Endothelial cell (in vitro differentiated cells): ENCODE measurements at places on chromosomes 5 and 9.

DNA sequence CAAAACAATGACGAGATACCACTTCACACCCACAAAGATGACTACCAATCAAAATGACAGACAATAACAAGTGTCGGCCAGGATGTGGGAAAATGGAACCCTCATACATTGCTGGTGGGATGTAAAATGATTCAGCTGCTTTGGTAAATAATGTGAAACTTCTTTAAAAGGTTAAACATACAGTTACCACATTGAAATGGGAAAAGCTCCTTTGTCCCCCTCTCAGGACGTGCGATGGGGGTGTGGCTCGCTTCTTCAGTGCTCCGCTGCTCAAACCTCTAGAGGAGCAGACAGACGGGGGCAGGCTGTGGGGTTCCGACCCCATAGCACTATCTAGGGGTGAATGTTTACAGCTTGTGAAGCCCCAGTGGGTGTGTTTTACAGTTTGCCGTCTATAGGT lies 8.0 kb upstream of the PLPP6 start:
- DNase-seq = no peak

DNA sequence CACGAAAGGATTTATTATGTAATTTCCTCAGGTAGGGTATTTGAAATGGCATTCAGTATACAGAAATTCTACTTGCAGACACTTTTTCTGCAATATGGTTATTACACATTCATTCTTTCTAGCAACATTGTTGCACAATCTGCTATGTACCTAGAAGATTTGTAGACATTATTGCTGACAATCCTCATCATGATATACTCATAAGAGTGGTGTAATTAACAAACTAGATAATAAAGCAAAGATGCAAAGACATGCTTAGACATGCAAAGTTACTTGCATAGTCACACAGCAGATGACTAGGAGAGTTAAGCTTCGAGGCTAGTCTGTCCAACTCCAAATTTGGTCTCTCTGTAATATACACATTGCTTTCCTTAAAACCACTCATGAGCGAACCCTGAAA lies 317.1 kb downstream of the ASTN2 start:
- DNase-seq = no peak

DNA sequence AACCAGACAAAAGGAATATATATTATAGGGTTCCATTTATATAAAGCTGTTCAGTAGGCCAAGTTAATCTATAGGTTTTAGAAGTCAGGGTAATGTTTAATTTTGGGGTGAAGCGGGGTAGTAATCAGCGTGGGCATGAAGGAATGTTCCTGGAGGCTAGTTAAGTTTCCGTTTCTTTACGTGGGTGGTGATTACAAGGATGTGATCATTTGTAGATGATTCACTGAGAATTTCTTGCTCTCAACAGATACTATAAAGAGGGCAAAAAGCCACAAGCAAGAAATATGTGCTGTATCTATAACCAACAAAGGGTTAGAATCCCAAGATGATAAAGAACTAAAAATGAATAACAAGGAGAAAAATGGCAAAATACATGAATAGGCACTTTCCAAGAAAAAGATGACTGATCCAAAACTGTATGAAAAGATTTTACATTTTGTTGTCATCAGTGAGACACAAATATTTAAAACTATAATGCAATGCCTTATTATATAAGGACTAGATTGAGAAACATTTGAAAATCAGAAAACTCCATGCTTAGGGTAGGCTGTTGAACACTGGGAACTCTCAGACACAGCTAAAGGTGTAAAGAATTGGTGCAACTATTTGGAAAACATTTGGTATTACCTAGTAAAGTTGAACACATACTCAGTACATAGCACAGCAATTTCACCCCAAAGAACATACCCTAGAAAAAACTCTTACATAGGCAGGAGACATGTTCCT lies 224.3 kb upstream of the S1PR3 start:
- no peak for DNase-seq

GRCh38 chr9:90890146-90890810 lies 88.7 kb downstream of the SYK start:
- DNase-seq = peak; percentile 48

GRCh38 chr5:139633295-139634027 lies 14.7 kb upstream of the CXXC5 start:
- peak; percentile 70 for DNase-seq

- DNase-seq = no peak
Measured at GRCh38 chr9:120464176-120464886, 115.6 kb downstream of the CDK5RAP2 start.

DNA sequence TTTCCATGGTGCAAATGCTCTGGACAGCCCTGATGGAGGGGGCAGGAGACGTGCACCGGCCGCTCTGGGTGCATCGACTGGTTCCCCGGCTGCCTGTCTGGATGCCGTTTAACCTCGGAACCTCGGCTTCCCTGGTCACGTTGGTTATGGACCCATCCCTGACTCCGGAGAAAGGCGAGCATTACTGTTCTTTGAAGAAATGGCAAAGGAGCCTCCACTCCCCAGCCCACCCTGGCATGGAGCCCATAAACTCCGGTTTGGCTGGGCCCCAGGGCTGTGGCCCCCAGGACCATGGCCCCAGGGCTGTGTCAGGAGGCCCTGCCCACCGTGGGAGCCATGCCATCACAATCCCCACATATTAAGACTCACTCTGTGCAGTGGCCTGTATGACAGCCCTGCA lies 28.9 kb downstream of the DBH start:
- DNase-seq = no peak

DNA sequence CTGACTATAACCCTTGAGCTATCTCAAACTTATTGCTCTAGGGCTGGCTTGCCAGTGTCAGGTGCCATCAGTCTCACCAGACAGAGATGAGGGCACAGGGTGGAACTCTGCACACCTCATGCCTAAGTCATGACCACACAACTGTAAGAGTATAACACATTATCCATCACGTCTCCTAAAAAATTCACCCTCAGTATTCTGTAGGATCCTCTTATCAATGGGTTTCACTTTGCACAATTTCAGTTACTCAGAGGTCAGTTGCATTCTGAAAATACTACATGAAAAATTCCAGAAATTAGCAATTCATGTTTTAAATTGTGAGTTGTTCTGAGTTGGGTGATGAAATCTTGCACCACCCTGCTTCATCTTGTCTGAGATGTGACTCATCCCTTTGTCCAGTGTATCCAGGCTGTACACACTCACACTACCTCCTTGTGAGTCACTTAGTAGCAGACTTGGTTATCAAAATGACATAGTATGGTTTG lies 690.9 kb upstream of the CDH18 start:
- no peak for DNase-seq

GRCh38 chr5:61599370-61600122 lies 267.5 kb downstream of the ZSWIM6 start:
- DNase-seq = no peak

DNA sequence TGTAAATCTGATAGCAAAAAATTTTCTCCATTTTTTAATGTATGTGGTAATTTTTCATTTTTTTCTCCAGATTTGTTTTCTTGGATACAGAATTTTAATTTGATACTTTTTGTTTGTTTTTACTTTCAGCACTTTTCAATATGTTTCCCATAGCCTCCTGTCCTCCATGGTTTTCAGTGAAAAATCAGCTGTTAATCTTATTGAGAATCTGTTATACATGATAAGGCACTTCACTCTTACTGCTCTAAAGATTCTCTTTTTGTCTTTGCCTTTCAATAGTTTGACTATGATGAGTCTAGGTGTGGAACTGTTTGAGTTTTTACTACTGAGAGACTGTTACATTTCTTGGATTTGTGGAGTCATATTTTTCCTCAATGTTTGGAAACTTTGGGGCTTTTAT lies 455.7 kb upstream of the NUDT12 start:
- DNase-seq = no peak

DNA sequence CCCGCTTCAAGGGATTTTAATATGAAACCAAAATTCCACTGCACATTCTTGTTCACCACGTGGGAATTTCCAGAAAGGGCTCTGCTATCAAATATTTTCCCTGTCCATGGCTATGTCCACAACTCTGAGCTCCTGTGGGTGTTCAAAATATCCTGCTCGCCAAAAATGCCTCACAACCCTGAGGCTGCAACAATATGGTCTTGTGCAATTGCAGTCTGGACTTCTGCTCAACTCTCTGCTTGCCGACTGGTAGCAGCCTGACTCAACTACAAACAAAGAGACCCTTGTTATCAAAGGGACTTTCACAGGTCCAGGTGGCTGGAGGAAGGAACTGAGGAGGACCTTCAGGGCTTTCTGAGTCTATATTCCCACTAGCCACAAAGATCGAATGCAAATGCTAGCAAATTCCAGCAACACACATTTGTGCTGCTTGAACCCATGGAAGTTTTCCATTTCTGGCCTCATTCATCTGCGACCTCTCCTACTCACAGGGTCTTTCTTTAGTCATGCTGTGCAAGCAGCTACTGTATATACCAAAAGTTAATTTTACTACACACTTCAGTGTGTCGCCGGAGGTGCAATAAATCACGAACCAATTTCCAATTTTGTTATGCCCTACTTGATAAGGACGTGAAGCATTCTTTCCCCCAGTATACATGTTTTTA lies 169.2 kb upstream of the SLC30A5 start:
- no peak for DNase-seq

DNA sequence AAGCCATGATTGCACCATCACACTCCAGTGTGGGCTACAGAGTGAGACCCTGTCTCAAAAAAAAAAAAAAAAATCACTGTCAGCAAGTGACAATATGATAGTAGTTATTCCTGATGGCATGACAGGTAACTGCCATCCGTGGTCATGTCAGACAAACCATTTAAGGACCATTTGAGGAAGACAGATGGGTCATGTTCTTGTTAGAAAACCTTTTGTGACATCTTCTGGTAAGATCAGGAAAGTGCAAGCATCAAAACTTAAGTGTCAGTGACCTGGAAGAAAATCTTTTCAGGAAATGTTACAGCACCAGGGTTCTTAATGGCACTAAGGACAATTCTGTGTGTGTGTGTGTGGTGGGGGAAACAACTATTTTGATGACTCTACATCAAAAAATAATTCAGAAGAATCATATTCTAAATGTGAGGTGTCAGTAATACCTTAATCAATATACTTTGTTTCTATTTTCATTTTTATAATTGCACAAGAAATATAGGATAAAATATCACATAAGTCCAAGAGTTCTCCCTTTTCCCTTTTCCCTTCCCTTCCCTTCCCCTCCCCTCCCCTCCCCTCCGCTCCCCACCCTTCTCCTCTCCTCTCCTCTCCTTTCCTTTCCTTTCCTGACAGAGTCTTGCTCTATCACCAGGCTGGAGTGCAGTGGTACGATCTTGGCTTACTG lies 17.8 kb downstream of the SLC38A9 start:
- no peak for DNase-seq

DNA sequence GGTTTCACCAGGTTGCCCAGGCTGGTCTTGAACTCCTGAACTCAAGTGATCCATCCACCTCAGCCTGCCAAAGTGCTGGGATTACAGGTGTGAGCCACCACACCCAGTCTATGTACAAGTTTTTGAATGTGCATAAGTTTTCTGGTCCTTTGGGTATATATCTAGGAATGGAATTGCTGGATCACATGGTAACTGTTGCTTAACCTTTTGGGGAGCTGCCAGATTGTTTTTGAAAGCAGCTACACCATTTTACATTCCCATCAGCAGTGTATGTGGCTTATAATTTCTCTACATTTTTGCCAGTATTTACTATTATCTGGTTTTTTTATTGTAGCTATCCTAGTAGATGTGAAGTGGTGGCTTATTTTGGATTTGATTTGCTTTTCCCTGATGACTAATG lies 8.9 kb upstream of the LNPEP start:
- no peak for DNase-seq

DNA sequence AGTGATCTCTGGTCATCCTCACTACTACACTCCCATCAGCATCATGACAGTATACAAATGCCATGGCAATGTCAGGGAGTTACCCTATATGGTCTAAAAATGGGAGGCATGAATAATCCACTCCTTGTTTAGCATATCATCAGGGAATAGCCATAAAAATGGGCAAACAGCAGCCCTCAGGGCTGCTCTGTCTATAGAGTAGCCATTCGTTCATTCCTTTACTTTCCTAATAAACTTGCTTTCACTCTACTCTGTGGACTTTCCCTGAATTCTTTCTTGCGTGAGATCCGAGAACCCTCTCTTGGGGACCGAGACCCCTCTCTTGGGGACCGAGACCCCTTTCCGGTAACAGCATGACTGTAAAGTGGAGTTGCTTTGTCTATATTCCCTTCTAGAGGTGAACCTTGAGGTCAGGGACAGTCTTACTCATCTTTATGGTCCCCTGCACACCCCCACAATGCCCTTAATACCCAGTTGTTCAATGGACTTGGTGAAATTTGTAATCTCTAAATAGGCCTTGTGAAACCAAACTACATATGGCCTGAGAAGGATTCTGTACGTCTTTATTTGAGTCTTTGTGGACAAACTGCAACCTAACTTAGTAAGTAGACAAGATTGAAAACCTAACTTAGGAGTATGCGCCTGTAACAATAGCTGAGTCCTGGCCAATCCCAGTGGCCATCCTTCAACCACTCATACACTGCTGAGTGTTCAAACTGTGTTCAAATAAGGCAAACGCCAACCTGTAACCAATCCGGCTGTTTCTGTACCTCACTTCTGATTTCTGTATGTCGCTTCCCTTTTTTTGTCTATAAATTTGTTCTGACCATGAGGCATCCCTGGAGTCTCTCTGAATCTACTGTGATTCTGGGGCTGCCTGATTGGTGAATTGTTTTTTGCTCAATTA lies 32.3 kb upstream of the UBTD2 start:
- DNase-seq = no peak

- no peak for DNase-seq
Measured at GRCh38 chr5:88235828-88236227, 32.8 kb downstream of the TMEM161B start.

DNA sequence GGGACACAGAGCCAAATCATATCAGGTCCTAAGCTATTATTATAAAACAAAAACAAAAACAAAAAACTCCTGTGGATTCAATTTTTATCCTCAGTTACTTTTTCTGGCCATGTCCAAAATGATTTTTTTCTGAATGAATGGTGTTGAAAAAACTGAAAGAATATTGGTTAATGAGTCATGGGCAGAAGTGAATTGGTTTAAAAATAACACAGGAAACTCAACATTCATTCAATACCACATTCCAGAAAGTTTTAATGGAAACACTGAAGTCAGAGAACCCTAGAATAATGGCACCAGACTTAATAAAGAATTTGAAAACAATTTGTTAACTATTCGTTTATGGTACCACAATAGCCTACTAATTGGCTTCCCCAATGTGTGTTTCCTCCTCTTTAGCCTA lies 102.4 kb upstream of the CDH9 start:
- no peak for DNase-seq

DNA sequence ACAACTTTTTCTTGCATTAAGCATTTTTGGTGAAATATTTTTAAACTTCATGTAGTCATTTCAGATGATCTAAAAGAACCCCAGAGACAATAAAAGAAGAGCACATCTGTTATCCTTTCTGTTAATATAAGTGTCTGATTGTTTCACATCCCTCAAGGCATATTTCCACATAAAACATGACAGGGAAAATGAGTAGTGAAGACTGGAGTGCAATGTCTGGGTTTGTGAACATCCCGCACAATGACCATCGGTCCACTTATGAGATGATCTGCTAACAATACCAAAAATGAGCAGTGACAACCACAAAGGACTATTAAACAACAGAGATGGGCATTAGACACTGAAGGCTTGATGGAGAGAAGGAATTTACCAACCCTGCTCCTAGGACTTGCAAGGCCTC lies 209.1 kb downstream of the NR2F1-AS1 start:
- no peak for DNase-seq
